HFFc6 (cell line): ENCODE measurements at places on chromosomes 1 and 21. TPM values are rescaled to one million over a fixed set of nuclear protein-coding genes. Genes with fewer than 3 reads are reported as not detected.

OR6K3 gene
- total RNA-seq, result not detected in 2 replicates

- DNase-seq, result no peak
These were observed 45.7 kb downstream of the TDRD5 start for GRCh38 chr1:179637211-179637860.

- DNase-seq, result no peak
These were observed 7.3 kb downstream of the TMEM82 start for GRCh38 chr1:15749399-15750291.

GSTM1 gene
- 17.4 and 46.2 TPM in 2 replicates for total RNA-seq

DNA sequence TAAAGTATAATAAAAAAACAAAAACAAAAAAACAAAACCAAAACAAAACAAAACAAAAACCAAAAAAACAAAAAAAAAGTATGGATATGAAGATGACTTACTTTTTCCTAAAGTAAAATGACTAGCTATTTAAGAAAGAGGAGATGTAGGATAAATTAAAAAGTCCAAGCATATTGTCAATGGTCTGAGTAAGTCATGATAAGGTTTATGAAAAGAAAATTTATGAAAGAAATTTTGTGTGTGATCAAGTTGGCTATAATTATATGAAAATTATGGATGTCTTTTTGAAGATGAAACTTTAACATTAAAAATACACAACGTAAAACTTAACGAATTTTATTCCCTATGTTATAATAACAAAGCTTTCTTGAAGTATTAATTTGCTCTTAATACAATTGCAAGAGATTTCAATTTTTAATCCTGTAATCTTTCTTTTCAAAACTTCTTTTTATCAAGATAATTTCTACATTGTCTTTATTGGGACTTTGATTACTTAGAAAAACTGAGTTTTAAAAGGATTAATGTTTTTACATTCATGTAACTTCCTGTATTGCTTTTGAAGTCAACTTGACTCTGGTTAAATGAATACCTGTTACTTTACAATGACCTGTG lies 200.9 kb upstream of the IVNS1ABP start:
- no peak for DNase-seq

DNA sequence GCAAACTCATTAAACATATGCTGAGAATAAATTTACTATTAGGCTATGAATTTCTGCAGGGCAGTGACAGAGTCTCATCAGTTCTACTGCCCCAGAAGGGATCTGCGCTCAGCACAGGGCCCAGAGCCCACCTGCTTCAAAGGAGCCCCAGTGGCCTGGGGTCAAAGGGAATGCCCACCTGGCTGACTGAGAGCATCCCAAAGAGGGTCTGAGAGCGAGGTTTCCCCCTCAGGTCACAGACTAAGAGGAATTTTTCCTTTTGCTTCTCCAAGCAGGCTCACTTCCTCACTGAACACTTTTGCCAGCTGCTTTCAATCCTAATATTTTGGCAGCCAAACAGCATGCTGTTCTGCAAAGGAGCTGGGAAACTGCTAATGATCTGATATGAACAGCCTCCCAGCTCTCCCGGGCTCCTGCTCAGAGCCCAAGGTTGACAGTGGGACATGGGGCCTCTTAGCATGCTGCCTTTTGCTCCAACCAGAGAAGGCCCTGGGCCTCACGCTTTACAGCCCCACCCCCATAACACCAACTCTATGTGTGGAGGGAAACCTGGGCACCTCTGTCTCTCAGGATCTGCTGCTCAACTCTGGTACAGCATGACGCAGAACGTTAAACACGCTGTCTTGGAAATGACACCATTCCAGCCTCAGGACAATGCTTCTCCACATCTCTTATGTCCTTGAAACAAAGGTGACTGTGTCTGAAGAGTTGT lies 70.7 kb upstream of the SYT6 start:
- DNase-seq, result no peak

RHD gene
- not detected in 2 replicates for total RNA-seq

TSACC gene
- total RNA-seq, result 0.54 to 1.5 TPM (median 0.99 TPM) in 3 replicates

DNA sequence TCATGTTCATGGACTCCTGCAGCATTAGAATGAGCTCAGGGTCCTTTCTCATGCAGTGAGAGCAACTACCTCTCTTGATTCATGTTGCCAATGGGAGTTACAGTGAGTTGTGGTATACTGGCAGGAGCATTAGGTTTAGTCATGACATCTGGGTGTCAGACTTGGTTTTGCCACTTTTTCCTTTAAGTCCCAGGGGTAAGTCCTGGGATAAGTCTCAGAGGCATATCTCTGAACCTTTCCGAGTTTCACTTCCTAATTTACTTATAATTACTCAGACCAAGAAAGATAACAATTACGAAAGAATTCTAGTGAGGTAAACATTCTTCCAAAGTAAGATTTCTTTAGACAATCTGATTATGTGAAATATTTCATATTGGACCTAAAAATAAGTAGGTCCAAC lies 606.0 kb downstream of the SMYD3 start:
- no peak for DNase-seq

MCOLN2 gene
- total RNA-seq, result 1.4 to 3.0 TPM (median 2.2 TPM) in 3 replicates

MX1 gene
- total RNA-seq, result 0.81 to 1.4 TPM (median 1.1 TPM) in 3 replicates

GRCh38 chr1:96683931-96684330 lies 37.7 kb upstream of the PTBP2 start:
- DNase-seq, result no peak

- DNase-seq, result peak; percentile 96
These were observed 17.9 kb downstream of the CSRP1 start for GRCh38 chr1:201488830-201489589.
